EH (cell line): ENCODE measurements at places on chromosomes 7 and 10.

- no peak for DNase-seq
These were observed 513.8 kb upstream of the AKR1E2 start for GRCh38 chr10:4312051-4312835.

- DNase-seq, result no peak
These were observed 295.0 kb downstream of the PARD3 start for GRCh38 chr10:34520084-34520483.

DNA sequence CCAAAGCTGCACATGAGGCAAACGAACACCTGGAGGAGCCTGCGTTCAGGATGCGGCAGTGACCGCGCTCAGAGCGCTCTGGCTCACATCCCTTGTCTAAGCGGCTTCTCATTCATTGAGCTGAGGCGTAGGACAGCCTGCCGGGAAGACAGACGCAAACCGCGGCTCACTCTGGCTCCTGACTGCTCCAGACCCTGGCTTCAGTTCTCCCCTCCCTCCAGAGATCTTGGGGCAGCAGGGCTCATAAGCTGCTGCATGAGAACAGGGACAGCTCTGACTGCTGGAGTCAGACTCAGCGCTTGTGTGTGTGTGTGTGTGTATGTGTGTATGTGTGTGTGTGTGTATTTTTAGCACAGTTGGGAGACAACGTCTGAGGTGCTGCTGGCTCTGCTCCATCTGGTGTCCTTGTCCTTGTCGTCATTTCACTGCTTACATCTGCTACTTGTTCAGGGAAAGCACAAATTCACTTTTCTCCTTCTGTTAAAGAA lies 15.8 kb upstream of the LYZL2 start:
- peak; percentile 53 for DNase-seq

DNA sequence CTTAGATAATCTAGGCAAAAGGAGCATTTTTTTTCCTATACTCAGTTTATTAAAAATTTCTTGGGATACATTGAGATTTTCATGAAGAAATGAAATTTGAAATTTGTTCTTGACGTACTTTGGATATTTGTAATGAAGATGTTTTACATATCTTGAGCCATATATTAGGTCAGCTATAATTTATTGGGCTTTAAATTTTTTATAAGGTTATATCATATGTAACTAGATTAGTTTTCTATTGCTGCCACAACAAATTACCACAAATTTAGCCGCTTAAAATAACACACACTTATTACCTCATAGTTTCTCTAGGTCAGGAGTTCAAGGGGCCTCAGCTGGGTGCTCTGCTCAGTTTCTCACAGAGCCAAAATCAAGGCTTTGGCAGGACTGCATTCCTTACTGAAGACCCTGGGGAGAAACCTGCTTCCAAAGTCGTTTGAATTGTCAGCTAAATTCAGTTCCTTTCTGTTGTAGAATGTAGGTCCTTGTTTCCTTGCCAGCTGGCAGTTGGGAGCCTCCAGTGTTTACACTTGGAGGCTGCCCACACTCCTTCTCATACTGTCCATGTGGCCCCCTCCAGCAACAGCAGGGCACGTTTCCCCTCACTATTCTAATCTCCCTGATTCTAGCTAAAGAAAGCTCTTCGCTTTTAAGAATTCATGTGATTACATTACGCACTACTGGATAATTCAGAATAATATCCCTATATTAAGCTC lies 42.6 kb upstream of the DNAH11 start:
- DNase-seq, result no peak

GRCh38 chr7:143973870-143974416 lies 19.3 kb downstream of the OR2F1 start:
- DNase-seq, result no peak

DNA sequence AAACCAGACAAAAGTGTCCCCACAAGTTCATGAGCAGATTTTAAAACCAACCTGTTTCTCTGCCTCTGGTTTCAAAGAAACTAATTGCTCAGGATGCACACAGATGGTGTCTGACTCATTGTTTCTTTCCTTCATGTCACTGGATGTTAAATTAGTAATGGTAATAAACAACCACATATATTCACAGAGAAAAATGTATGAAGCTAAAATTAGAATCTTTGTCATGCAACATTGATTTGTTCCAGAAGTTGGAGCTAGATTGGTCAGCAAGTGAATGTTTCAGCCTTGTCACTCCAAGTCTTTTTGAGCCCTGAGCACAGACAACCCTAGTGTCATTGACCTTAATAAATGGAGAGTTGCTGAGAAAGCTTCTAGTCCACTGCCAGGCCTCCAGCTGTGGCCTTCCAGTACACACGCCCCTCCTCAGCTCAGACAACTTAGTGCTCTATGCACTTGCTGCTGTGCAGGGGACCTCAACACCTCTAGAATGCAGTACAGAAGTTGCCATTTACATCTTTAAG lies 175.9 kb downstream of the CCDC71L start:
- peak; percentile 93 for DNase-seq

DNA sequence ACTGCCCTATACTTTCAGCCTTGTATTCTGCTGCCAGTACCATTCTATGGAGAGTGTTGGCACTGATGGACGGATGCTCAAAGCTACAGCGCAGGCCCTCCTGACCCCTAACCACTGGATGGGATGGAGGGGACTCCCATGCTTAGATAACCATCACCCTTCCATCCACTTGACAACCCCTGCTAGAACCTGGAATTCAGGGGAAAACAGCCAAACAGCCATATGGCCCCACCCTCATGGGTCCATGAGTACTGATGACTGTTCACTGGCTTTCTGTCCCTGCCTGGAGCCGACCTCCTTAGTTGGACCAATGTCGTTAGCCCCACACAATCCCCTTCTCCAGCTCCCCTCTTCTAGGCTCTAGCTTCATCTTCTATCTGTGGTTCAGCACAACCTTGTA lies 16.2 kb downstream of the DUSP5 start:
- no peak for DNase-seq

DNA sequence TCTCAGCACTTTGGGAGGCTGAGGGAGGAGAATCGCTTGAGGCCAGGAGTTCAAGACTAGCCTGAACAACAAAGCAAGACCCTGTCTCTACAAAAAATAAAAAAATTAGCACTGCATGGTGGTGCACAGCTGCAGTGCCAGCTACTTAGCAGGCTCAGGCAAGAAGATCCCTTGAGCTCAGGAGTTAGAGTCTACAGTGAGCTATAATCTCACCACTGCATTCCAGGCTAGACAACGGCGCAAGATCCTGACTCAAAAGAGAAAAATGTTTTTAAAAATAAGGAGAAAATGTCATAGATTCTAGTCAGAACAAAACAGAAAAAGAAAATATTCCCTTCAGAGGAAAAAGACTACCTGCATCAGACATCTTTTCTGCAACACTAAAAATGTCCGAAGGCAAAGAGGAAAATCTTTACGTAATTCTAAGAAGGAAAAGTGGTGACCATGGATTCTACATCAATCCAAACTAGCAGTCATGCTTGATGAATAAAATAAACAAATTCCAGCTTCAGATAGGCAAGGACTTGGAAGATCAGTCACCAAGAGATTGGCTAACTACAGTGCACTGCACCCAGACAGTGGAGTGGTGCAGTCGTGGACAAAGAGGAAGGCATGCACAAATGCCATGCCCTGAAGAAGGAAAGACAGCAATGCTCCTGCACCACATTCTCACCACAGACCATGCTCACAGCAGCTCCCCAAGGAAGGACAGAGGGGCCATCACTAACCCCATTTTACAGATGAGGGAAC lies 54.3 kb downstream of the ERCC6 start:
- peak; percentile 79 for DNase-seq

- no peak for DNase-seq
These were observed 377.6 kb downstream of the PHTF2 start for GRCh38 chr7:78176171-78176570.
